ENCODE measurements at places on chromosomes 2 and 18. TPM values are rescaled to one million over a fixed set of nuclear protein-coding genes. Genes with fewer than 3 reads are reported as not detected.

- DNase-seq = no peak
Observed at GRCh38 chr2:38620282-38620977, 17.7 kb upstream of the HNRNPLL start.

- no peak for DNase-seq
Observed at GRCh38 chr2:146954544-146954943, 890.3 kb upstream of the ACVR2A start.

Gene PRKAG3
- 0.19 TPM for total RNA-seq

GRCh38 chr2:112634153-112634873 is 11.4 kb upstream of the SLC20A1 start:
- DNase-seq = no peak

- DNase-seq = no peak
Observed at GRCh38 chr2:128751746-128752145, 433.1 kb upstream of the HS6ST1 start.

GRCh38 chr18:79459946-79460480 is 64.3 kb downstream of the NFATC1 start:
- DNase-seq = no peak

DNA sequence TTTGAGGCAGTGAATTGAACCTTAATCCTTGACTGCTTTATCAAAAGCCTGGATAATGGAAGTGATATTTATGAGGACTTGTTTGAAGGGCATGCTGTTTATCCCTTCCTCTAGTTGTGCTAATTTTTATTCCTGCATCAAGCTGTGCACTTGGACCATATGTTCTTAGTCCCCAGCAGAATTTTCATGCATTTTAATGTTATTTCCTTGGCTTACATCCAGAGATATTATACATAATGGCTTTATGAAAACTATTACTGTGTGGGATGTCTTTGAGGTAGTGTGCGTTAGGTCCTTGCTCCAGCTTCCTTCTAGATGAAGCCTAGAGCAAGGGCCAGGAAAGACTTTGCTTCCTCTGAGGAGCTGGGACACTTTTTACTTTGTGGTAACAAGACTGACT is 378.4 kb downstream of the LPIN1 start:
- no peak for DNase-seq

DNA sequence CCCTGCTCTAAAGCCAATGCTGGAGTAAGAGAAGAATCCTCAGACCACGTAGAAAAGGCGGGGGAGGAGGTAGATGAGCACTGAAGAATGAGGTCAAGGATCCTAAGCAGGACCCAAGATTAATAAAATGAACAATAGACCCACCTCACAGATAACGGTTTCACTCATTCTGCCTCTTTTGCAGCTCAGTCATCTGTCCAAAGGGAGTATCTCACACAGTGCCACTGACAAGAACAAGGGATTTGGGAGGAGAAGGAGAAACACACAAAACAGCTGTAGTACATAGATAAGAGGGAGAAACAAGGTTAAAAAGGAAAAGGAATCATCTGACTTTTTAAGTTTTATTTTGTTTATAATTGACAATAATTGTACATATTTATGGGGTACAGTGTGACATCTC is 30.9 kb upstream of the SULT1C4 start:
- DNase-seq = no peak

Gene RGPD6
- total RNA-seq = 7.1 TPM

DNA sequence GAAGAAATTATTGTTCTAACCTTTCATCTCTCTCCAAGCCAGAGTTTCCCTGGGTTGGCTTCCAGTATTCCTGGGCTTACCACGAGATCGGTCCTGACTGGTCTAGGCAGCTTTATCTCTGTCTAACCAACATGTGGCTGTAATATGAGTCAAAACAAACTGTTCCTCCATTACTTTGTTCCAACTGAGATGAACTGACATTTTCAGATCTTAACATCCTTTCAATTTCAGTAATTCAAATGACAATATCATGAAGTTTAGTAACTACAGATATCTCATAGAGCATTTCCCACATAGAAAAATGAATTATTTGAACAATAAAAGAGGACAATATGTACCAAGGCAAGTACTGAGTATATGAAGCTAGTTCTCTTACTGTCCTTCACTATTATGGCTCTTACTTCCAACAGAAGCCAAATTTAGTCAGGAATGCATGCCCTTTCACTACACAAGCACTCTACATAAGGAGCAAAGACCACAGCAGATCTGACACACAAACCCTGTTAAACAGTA is 15.5 kb downstream of the SLC25A12 start:
- DNase-seq = peak; percentile 23

DNA sequence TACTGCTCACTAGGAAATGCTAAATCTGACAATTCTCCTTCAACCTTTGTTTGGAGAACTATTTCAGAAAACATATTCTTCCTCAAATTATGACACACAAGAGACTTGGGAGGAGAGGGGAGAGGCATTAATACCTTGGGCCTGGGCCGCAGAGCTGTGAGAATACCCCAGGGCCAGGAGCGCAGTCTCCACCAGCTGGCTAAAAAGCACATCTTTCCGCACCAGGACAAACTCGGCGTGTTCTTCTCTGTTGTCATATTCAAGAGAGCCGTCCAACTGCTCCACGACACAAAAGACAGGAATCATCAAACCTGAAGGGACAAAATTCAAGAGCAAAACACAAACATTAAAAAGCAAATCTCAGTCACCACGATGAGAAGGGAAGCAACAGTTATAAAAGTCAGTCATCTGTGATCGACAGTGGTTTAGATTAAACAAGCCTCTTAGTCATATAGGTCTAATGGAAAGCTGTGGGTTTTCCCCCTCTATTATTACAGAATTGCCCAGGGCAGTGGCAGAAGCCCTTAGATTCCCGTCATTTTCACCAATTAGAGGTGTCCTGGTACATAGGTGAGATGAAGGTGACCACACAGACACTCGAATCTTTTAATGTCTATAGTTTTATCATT is 24.4 kb downstream of the SATB2 start:
- no peak for DNase-seq

Gene GAREM1
- 17.1 TPM for total RNA-seq

Gene ILKAP
- 26.5 TPM for total RNA-seq

Gene TCF23
- 0.07 TPM for total RNA-seq

DNA sequence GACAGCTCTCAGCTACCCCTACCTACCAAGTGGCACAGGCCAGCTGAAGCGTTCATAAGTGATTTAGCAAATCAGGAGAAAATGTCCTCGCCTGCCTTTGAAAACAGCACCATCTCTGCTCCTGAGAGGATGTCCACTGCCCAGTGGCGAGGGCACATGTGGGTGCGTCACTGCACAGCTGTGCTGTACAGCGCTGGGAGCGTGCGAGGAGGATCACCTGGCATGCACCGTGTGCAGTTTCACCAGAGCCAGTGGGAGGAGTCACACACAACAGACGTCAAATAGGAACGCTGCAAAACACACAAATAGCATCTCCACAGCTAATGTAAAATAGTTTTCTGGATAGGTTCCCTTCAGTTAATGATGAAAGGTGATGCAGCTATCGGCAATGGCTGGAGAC is 154.1 kb downstream of the HDAC4 start:
- no peak for DNase-seq

Gene FEV
- total RNA-seq = not detected

DNA sequence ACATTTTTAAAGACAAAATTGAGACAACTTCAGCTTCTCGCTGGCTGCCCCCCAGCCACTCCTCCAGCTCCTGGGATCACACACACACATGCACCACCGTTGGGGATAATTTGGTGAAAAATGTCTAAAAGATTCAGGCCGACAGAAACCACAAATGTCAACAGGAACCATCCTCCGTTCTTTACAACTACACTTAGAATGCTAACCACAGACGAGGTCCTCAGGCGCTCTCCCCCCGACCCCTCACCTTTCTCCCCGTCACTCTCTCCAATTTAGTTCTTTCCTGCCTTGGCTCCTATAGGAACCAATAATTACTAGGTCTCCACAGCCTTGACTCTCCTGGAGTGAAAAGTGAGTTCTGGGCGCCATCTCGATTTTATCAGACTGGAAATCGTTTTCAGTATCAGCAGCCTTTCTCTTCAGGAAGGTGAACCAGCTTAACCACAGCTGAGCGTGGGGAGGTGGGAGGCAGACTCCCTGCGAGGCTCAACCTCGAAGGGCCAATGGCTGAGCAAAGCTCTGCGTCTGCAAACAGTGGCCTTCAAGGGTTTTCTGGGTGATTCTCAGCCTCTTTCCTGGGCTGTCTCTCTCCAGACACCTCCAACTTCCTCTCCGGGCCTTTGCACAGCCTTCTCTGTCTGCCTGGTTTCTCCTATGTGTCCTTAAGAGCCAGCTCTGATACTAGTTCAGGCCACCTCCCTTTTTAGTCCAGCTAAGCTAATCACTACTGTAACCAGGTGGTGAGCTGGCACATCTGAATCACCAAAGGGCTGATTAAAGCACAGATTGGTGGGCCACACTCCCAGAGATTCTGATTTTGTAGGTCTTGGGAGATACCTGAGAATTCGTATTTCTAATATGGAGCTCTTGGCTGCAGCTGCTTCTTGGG is 115.7 kb upstream of the COPS8 start:
- no peak for DNase-seq

DNA sequence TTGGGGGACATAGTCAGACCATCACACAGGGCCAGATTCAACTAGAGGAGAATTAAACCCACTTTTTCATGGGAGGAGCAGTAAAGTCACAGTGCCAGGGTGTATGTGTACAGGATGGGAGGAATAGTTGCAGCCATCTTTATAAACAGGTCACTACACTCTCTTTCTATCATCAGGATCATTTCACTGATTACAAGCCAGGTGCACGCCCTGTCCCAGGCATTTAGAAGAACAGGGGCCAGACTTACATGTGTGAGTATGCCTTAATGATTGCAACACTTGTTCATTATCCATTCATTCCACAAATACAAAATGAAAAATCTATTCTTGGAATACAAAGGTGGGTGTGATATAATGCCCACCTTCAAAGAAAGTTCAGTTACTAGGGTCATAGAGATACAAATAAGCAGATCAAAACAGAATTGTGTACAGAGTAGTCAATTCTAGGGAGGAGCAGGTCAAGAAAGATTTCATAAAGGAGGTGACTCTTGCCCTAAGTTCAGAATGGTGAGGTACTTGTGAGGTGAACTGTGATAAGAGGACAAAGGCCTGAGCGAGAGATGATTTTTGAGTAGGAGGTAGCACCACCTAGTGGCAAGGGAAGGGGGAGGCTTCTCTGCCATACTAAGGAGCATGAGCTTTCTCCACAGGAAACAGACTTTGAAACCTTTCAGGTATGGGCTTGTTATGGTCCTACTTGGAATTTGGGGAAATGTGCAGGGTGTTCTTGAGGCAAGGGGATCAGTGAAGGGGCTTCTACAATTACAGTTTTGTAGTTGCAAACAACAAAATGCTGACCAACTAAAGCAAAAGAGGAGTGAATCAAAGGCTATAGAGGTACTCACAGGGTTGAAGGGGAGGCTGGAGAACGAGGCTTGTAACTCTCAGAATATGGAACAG is 156.3 kb downstream of the SUCLG1 start:
- no peak for DNase-seq

Gene IL1F10
- total RNA-seq = not detected

- DNase-seq = no peak
Observed at GRCh38 chr2:98472961-98473746, 28.5 kb downstream of the INPP4A start.

DNA sequence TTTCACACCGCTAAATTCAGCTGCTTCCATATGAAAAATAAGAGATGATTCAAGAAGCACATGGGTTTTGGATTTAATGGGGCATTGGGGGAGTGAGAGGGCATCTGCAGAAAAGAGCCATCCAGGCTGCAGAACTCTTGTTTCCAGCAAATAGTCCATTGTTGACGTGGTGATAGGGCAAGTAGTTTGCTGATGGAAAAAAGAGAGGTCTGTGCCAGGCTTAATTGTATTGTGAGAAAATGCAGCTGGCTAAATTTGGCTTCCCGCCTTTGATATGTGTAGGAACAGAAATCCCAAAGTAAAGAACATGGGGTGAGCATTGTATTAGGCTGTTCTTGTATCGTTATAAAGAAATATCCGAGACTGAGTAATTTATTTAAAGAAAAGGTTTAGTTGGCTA is 199.5 kb downstream of the SETBP1 start:
- no peak for DNase-seq

- DNase-seq = no peak
Observed at GRCh38 chr2:28434600-28434989, 41.9 kb downstream of the FOSL2 start.

Gene SERPINB10
- not detected for total RNA-seq

Gene WDSUB1
- total RNA-seq = 7.7 TPM

DNA sequence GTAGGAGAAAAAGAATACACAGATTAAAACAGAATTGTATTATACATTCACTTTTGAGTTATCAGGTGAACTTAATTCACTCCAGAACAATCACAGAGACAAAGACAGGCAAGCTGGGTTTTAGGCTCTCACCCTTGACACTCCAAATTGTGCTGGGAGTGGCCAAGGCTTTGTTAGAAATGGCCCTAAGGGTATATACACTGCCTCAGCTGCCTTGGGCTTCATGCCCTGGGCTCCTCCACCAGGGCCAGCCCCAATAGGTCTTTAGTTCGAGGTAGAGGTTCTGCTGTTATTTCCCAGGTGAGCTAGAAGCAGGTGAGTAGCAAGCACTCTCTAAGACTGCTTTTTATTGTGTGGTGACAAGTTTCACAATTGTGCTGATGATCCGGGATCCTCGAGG is 19.9 kb downstream of the GEMIN6 start:
- DNase-seq = no peak

- DNase-seq = no peak
Observed at GRCh38 chr2:220198896-220199295, 571.5 kb downstream of the SLC4A3 start.

GRCh38 chr2:230774348-230774951 is 61.8 kb downstream of the CAB39 start:
- no peak for DNase-seq

- no peak for DNase-seq
Observed at GRCh38 chr2:11945139-11946126, 199.0 kb downstream of the LPIN1 start.

DNA sequence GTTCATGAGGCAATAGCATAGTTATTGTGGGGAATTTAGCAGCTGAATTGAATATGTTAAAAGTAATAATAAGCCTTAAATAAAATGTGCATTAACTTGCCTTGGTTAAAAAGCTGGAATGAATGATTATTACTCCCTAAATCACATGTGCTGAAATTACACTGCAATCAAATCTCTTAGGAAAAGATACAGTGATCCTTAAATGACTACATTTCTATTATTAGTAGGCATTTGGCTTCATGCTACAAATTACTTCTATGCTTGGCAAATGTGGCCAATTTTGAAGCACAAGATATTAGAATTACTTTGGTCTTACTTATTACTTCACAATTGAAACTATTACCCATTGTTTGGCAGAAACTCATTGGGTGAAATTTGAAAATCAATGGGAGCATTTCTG is 5.4 kb downstream of the RND3 start:
- no peak for DNase-seq

- no peak for DNase-seq
Observed at GRCh38 chr2:216559625-216560156, 61.0 kb downstream of the RPL37A start.

DNA sequence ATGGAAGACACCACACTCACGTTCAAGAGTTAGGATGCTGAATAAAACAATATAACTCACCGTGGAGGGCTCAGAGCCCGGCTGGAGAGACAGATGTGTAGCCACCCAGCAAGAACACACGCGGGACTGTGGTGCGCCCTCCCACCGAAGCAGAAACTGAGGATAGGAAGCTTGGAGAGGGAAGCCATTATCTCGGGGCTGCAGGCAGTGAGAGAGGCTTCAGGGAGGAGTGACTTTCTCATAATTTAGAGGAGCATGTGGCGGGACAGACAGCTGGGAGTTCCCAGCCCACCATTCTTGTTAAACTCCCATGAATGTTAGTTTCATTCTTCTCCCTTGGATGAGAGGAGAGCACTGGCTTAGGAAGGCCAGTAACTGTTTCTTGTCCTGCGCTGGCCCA is 96.4 kb downstream of the MAPRE2 start:
- DNase-seq = no peak

GRCh38 chr2:17299891-17300540 is 218.2 kb downstream of the RAD51AP2 start:
- no peak for DNase-seq
